C1 segment of cervical spinal cord (tissue), 14 donors: ENCODE measurements at places on chromosomes 13 and 19.

GRCh38 chr19:30744741-30745475 lies 372.7 kb downstream of the ZNF536 start:
- no peak for DNase-seq

- no peak for DNase-seq
Observed at GRCh38 chr13:30600496-30600895, 17.2 kb upstream of the USPL1 start.

DNA sequence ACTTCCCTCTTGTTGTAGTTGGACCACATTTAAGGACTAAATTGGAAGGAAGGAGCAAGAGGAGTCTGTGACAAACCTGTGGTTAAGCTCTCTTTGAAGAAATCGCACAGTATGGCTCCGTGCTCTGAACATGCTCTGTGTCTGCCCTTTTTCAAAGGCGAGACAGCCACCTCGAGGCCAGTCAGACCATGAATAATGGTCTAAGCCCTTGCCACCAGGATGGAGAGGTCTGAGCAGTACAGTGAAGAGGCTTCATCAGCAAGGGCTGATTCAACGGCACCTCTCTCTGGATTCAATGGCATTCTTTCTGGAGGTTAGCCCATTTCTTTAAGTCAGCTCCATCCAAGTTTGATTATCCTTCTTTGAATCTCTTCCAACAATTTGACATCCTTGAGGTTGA lies 30.9 kb downstream of the FAM216B start:
- no peak for DNase-seq

GRCh38 chr13:21632196-21632595 lies 28.2 kb upstream of the MICU2 start:
- no peak for DNase-seq

DNA sequence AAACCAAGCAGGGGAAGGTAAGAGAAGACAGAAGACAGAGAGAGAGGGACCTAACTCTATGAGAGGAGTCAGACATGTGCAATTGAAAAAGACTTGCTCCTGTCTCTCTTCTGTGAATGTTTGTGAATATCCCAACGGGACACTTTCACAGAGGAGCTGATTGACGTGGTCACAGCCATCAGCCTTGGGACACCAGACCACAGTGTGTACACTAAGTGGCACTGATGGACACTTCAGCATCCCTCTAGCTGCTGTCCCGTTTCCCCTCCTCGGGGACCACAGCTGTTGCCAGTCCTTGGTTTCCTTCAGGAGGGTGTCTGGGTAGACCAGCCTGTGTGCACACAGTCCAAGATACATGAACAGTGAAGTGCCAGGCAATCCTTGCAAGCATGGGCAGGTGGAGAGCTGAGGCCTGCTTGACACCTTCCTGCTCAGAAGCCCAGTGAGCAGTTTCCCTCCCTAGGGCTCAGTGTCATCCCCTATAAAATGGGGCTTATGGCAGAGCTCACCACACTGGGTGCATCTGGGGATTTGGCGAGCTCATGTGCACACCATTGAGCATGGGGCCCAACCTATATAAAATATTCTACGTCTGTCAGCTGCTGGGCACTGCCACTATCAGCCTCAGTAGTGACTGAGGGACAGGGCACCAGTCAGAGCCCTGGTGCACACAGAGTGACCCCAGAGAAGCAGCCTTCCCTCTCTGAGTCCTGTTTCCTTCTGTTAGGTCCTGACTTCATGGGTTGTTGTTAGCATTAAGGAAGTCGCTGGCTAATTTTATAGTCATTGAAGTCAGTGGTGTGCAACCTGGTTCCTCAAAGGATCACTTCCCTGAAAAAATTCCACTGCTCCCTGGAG lies 4.3 kb upstream of the USF2 start:
- DNase-seq = no peak

DNA sequence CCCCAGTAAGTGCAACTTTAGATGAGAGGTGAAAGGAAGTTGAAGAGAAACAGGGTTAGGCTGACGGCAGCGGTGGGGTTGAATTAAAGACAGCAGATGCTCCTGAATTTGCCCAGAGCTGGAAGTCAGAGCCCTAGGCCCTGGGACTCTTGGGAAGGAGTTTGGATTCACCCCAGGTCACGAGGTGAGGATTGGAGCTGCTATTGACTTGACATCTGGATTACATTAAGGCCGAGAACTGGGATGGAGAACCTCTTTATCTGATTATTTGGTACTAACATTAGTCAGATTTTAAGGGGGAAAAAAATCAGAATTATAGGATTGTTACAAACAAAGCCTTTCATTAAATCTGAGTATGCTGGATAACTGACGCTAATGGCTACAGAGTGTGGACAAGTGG lies 367.2 kb downstream of the ZNF536 start:
- no peak for DNase-seq

DNA sequence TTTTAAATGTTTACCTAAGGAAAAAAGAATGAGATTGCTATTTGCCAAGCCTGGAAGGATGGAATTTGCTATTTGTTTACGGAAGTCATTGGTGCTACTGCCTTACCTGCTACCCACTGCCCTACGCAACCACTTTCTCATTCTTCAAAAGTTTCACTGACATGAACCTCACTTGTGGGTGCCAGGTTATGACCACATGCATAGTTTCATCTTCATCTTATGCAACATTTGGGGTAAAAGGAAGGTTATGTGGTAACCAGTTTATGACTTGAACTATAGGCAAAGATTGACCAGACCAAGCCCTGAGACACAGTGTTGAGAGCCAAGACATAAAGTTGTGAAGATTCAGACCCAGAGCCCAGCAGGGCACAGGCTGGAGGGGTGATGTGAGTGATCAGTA lies 142.5 kb downstream of the LACC1 start:
- DNase-seq = no peak

DNA sequence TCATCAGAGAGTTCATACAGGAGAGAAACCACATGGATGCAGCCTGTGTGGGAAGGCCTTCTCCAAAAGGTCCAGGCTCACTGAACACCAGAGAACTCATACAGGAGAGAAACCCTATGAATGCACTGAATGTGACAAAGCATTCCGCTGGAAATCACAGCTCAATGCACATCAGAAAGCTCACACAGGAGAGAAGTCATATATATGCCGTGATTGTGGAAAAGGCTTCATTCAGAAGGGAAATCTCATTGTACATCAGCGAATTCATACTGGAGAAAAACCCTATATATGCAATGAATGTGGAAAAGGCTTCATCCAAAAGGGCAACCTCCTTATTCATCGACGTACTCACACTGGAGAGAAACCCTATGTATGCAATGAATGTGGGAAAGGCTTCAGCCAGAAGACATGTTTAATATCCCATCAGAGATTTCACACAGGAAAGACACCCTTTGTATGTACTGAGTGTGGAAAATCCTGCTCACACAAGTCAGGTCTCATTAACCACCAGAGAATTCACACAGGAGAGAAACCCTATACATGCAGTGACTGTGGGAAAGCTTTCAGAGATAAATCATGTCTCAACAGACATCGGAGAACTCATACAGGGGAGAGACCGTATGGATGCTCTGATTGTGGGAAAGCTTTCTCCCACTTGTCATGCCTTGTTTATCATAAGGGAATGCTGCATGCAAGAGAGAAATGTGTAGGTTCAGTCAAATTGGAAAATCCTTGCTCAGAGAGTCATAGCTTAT lies 17.7 kb downstream of the ZNF613 start:
- DNase-seq = no peak

DNA sequence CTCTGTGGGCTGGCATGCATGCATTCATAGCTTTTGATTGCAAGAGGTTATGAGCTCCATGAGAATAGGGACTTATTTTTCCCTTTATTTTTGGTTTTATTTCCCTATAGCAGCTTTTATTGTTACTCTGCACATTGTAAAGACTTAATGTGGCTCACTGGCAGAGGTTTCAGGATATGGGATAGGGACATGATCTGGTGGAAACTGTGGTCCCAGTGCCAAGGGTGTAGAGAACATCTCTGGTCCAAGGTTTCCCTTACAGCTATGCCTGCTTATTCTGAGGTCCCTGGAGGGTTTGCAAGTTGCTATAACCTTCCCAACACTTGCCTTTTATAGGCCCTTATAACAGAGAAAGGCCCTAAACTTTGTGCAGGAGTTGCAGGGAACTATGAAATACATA lies 33.6 kb downstream of the LMO7 start:
- DNase-seq = no peak

- DNase-seq = no peak
Observed at GRCh38 chr19:41299755-41300089, 10.2 kb upstream of the CCDC97 start.

DNA sequence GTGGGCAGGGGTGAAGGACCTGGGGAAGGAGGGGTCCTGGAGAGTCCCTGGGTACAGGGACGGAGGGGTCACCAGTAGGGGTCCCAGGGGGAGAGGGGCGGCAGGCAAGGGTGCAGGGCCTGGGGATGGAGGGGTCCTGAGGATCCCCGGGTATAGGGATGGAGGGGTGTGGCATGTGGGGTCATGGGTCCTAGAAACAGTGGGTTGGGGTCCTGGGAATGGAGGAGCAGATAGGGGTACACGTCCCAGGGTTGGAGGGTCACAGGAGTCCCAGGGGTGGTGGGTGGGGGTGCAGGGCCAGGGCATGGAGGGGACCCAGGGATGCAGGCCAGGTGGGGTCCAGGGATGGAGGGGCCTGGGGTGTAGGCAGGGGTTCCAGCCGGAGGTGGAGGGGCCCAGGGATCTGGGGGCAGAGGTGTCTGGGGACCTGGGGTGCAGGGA lies 1.4 kb downstream of the BTBD2 start:
- no peak for DNase-seq

GRCh38 chr19:7004313-7004931 lies 16.8 kb downstream of the MBD3L2B start:
- no peak for DNase-seq

DNA sequence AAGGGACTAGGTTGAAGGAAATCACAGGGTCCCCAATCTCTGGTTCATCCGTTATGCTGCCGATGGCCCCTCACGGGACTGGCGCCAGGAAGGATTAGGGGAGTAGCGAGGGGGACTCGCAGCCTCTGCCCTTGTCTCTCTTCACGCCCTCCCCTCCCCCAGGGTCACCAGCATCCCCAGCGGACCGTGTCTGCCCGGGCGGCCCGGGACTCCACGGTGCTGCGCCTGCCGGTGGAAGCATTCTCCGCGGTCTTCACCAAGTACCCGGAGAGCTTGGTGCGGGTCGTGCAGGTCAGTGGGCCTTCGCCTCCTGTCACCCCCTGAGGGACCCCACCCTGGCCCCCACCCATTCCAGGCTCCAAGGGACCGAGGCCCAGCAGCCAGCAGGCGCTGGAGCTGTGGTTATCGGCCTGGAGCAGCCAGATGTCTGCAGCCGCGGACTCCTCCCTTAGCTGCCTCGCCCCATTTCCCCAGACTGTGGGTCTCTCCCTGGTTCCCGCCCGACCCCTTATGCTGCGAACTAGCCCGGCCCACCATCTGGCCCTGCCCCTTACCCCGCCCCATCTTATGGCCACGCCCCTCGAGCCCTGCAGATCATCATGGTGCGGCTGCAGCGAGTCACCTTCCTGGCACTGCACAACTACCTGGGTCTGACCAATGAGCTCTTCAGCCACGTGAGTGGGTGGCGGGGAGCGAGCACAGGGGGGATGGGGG lies 5.4 kb downstream of the PNPLA6 start:
- no peak for DNase-seq

DNA sequence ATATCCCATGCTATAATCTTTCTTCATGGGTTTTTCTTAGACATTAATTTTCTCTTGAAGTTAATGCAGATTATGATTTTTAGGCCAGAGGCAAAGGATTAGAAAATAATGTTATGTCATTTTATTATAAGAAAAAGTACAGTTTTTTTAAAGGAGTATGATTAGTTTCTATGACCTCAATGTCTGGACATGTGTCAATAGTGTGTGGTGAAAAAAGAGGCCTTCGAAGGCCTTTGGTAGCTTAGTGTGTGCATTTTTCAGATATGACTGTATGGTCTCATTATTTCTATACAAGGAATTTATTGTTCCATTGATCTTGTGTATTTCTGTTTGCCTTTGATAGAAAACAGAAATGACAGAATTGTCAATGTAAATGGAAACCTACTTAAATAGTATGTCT lies 195.6 kb downstream of the GPC5 start:
- DNase-seq = no peak

DNA sequence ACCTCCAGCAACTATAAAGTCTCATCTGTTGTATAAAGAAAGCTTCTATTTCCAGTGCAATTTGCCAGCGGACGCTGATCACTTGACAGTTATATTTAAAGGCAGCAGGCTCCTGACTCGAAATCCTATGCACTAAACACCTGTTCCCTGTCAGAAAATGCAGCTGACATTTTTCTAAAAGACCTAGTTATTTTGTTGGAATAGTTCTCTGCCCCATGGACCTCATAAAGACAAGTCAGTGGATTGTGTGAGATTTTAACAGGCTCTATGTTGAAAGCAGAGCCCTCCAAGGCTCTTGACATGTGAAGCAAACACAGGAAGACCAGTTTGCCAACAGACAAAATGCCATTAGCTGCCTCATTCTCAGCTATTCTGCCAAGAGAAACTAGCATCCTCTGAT lies 304.7 kb upstream of the KLF12 start:
- no peak for DNase-seq

GRCh38 chr19:38870612-38871011 lies 7.5 kb downstream of the RINL start:
- DNase-seq = no peak

DNA sequence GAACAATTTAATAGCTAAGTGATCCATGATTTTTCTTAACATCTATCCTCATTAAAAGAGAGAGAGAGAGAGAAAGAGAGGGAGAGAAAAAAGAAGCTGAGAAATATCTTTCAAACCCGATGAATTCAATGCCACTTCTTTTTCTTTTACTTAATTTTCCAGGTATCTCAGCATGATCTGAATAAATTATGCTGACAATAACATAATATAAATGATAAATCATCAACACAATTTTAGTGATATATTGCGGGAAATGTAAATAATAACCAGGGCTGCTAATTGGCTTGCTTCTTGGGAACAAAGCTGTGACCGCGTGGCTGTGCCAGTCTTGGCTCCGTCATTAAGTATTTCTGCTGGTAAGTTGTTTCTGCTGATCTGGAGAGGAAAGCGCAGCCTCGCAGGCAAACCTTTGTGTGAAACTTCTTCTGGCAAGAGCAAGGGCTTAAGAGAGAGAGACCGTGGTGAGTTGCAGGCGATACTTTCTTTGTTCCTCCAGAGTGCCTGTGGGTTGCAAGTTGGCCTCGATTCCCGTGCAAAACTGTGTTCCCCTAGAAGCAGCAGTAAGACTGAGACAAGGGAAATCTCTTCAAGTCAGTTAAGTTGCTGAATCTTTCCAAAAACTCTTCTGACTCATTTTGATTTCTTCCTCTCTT lies 489.1 kb upstream of the TSHZ3 start:
- no peak for DNase-seq

GRCh38 chr19:45136507-45137178 lies 24.1 kb downstream of the NKPD1 start:
- DNase-seq = no peak

DNA sequence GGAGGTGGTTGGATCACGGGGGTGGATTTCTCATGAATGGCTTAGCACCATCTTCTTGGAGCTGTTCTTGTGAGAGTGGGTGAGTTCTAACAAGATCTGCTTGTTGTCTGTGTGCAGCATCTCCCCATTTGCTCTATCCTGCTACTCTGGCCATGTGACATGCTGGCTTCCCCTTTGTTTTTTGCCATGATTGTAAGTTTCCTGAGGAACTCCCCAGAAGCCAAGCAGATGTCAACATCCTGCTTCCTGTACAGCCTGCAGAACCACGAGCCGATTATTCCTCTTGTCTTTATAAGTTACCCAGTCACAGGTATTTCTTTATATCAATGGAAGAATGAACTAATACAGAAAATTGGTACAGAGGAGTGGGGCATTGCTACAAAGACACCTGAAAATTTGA lies 2.3 kb upstream of the SIGLEC12 start:
- no peak for DNase-seq

GRCh38 chr13:24145674-24146073 lies 14.8 kb upstream of the SPATA13 start:
- no peak for DNase-seq

GRCh38 chr13:29799041-29799440 lies 51.4 kb downstream of the UBL3 start:
- DNase-seq = no peak
